IPS DF 6.9 (cell line): ENCODE measurements at places on chromosomes 3 and 15.

GRCh38 chr3:43185983-43186314 is 80.1 kb upstream of the POMGNT2 start:
- no peak for DNase-seq

DNA sequence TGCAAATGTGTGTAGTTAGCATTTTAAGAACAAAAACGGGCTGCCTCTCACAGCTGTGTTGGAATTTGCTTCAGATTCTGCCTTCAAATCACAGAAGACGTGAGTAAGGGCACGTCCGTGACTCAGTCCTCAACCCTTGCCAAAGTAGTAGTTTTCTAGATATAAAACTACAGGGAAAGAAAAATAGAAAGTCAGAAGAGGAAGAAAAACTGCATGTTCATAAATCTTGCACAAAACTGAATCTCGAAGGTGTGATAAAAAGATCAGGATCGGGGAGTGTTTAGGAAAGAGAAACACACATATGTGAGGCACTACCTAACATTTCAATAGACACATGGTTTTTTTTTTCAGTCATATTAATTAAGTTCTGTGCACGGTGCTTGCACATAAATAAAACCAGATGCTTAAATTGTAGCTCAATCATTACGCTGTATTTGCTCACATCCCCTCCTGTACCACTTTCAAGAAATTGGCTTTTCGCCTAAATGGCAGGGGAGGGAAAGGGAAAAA is 71.7 kb downstream of the P3H2 start:
- no peak for DNase-seq

- DNase-seq: no peak
These were observed 153.8 kb downstream of the MTHFS start for GRCh38 chr15:79743032-79743431.

- no peak for DNase-seq
These were observed 4.5 kb upstream of the IQCF5 start for GRCh38 chr3:51879937-51880336.

GRCh38 chr15:81133782-81134461 is at the start of gene CFAP161:
Gene CFAP161, plus strand, starts transcription at chr15:81134270. Its CDS starts 60 bp downstream, at chr15:81134330.
- DNase-seq: peak; percentile 88
